ENCODE measurements at places on chromosomes 12 and 14. TPM values are rescaled to one million over a fixed set of nuclear protein-coding genes. Genes with fewer than 3 reads are reported as not detected.

DNA sequence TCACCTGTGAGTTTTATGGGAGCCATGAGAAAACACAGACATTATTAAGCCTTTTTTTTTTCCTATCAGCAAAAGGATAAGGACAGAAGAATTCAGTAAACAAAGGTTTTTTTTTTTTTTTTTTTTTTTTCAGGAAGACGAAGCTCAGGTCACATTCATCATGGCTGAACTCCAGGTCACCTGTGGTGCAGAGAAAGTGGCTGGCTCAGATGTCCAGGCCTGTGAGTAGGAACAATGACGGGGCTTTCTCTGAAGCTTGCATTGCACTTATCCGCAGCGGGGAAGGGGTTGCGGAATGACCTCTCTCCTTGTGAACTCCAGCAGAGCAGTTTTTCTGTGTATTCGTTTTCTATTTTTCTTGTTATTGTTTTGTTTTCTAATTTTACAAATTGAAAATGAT is 759.6 kb upstream of the TMEM132C start:
- no peak overlapping the region for H3K27ac ChIP-seq
- no peaks in the 10 kb centered on the region for H3K4me1 ChIP-seq
- H3K4me3 ChIP-seq, result no peak overlapping the region
- H3K36me3 ChIP-seq, result no peaks in the 10 kb centered on the region
- no peak for DNase-seq

DNA sequence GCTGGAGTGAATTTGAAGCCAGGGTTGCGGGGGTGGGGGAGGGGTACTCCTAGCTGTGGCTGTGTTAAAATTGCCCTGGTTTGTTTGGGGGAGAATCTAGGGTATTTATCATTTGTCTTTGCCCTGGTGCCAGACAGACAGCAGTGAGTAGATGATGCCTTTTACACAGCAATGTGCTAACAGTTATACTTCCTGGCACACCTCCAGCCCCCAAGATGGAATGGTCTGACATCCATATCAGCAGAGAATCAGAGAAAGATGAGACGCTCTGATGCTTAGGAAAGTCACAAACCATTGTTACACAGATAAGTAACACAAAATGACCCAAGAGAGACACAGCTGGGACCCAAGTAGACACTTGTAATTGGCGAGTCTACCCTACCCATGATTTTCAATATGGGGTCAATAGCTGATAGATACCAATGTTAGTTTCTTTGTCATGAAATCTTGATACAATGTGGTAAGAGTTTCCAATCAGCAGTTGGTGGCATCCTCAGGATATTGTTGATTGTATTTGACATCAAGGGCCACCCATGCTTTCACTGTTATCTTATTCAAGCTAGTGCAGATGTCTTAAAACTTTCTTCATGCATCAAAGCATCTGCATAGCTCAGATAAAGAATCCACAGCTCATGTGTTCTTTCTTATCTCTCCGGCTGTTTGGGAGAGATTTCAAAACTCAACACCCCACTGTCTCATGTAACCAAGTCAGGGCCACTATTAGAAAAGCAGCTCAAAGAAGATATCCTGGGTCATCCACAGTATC is 2.6 kb upstream of the PRKAB1 start:
- no peak overlapping the region for H3K27ac ChIP-seq
- H3K4me3 ChIP-seq, result no peak overlapping the region
- H3K4me1 ChIP-seq, result no peaks in the 10 kb centered on the region
- no peaks in the 10 kb centered on the region for H3K36me3 ChIP-seq

DNA sequence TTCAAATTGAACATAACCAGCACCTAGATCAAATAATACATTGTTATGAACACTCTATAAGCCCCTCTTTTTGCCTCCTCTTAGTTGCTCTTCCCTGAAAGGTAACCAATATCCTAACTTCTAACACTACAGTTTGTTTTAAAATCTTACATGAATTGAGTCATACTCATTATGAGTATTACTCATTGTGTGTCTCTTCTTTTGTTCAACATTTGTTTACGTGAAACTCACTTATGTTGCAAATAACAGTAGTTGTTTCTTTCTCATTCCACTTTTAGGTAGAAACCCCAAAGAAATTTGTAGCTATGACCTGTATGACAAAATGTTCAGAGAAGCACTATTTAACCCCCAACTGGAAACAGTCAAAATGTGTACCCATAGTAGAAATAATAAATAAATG is 6.6 kb downstream of the LRRC9 start:
- DNase-seq, result no peak
- no peak overlapping the region for H3K27ac ChIP-seq
- no peaks in the 10 kb centered on the region for H3K4me1 ChIP-seq

The ABCD2 gene
- 0.54 TPM for total RNA-seq

GRCh38 chr14:103094406-103095209 is at the start of gene EXOC3L4:
TSS of gene EXOC3L4 (plus strand) at chr14:103094725. CDS start at chr14:103100220, 5,495 bp downstream.
- no peaks in the 10 kb centered on the region for H3K27me3 ChIP-seq
- H3K4me3 ChIP-seq, result peak within 1 kb of the TSS; percentile 58
- no peak for DNase-seq
- peak within 1 kb of the TSS; percentile 91 for H3K27ac ChIP-seq
- H3K36me3 ChIP-seq, result no peaks in the 10 kb centered on the region

DNA sequence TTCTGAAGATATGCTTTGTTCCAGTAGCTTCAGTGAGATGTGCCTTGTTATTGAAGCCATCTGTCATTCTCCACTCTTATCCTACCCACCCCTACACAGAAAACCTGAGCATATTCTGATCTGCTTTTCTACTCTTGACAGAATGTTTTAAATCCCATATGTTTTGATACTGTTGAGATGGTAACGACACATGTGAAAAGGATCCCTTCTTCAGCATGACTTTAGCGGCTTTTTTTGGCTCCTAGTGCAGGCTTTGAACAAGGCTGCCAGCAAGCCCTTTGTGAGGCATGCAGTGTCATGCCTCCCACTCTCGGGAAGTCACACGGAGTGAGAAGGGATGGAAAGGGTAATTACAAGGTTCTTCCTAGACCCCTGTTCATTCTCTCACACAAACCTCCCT is 228.8 kb upstream of the RGS6 start:
- DNase-seq, result no peak
- no peak overlapping the region for H3K27ac ChIP-seq
- no peak overlapping the region for H3K4me3 ChIP-seq
- no peaks in the 10 kb centered on the region for H3K4me1 ChIP-seq
- no peaks in the 10 kb centered on the region for H3K27me3 ChIP-seq

GRCh38 chr12:56721216-56721615 is 3.9 kb downstream of the NACA start:
- H3K27ac ChIP-seq, result no peak overlapping the region
- no peak overlapping the region for H3K4me3 ChIP-seq
- no peak for DNase-seq
- H3K27me3 ChIP-seq, result no peaks in the 10 kb centered on the region

DNA sequence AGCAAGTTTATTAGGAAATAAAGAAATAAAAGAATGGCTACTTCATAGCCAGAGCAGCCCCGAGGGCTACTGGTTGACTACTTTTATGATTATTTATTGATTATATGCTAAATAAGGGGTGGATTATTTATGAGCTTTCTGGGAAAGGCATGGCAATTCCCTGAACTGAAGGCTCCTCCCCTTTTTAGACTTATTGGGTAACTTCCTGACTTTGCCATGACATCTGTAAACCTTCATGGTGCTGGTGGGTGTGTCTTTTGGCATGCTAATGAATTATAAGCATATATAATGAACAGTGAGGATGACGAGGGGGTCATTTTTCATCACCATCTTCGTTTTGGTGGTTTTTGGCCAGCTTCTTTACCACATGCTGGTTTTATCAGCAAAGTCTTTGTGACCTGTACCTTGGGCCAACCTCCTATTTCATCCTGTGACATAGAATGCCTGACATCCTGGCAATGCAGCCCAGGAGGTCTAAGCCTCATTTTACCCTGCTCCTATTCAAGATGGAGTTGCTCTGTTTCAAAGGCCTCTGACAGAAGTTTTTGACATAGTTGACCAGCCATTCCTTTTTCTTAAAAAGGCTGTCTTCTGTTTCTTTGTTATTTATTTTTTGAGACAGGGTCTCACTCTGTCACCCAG is 11.1 kb upstream of the PTGES3 start:
- H3K4me3 ChIP-seq, result no peak overlapping the region
- DNase-seq, result no peak
- no peaks in the 10 kb centered on the region for H3K27me3 ChIP-seq
- H3K36me3 ChIP-seq, result no peaks in the 10 kb centered on the region
- no peaks in the 10 kb centered on the region for H3K4me1 ChIP-seq
